Stimulated activated CD8-positive, alpha-beta memory T cell treated with anti-CD3 and anti-CD28 coated beads, Interleukin-4, amount 100 ng/mL, for 4 hours (primary cell): ENCODE measurements at places on chromosomes 6 and 20.

GRCh38 chr6:116533233-116533957, 12.1 kb downstream of the TRAPPC3L start:
- DNase-seq, result no peak

DNA sequence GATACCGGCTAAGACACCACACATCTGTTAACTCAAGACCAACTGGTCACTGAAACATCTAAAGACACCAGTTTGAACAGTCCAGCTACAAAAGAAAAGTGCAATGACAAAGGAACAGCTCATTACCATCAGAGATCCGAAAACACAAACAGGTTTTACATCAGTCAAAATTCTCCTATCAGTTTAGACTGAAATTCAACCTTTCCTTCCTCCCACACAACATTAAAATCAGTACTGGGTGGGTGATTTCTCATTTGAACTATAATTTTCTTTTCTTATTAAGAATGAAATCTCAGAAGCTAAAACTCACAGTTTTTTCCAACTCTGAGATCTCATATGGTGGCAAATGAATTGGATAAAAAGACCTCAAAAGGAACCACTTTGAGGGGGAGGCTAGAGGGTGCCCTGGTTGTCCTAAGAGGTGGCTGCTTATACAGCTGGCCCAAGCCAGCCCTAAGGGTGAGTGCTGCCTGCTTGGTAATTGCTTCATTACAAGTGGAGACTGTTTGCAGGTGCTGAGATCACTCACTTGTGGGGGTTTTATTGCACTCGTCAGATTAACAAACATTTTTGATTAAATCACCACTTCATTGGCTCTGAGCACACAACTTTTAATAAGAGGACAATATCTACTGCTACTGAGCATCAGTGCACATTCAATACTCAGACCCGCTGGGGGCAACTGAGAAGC, 4.3 kb downstream of the CCDC167 start:
- no peak for DNase-seq

GRCh38 chr20:13294522-13294921, 73.4 kb downstream of the ISM1 start:
- DNase-seq, result no peak

GRCh38 chr6:149963212-149963461, 606 bp upstream of the ULBP1 start:
- no peak for DNase-seq

- DNase-seq, result peak; percentile 0
Observed at GRCh38 chr6:26501482-26501986, 1.4 kb downstream of the BTN1A1 start.

GRCh38 chr6:5566718-5567117, 305.4 kb downstream of the FARS2 start:
- no peak for DNase-seq

GRCh38 chr6:16352258-16352635, 113.9 kb downstream of the GMPR start:
- no peak for DNase-seq

DNA sequence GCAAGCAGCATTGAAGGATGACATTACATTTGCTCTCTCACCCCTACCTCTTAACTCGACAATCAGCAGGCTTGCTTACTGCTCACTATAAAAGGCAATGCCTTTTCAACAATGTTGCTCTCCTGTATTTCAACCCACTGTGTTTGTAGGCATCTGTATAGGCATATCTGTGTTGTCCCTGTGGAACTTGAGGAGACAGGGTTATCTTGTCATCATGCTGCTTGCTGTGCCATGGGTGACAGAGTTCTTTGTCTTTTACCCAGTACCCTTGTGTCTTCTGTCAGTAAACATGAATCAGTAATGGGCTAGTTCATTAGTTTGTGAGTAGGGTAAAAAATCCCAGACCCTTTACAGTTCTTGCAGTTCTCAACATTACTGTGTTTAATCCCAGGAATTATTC, 25.2 kb downstream of the PHF3 start:
- no peak for DNase-seq

DNA sequence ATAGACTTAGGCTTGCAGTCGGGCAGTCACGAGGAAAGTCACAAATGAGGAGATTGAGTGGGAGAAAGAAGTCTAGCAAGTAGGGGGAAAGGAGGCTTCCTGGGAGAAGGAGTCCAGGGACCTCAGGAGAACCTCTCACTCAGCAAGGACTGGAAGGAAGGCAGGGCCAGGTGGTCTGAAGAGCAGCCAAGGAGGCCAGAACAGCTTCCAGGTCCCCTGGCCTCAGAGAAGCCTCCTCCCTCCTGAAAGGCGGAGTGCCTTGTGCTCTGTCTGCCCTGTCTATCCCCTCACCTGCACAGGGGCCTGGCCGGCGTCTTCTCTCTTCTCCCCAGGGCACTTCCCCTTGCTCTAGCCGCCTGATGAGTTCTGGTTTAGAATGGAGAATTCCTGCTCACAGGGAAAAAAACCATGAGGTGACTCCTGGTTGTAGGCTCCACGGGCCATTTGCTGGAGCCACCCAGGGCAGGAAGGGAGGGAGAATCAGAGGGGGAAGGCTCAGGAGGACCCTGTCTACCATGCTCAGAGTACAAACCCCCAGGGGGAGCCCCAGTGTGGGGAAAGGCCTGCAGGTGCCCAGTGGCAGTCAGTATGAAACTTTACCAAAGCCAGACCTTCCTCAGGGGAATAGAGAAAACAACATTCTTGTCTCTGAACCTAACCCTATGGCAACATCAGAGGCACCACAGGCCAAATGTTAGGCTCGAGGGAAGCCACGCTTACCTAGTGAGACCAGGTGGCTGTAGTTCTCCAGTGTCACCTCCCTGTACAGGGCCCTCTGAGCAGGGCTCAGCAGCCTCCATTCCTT, 11.2 kb downstream of the ZNF337 start:
- DNase-seq, result no peak

- DNase-seq, result no peak
Observed at GRCh38 chr20:58094698-58095097, 133.8 kb downstream of the ANKRD60 start.

DNA sequence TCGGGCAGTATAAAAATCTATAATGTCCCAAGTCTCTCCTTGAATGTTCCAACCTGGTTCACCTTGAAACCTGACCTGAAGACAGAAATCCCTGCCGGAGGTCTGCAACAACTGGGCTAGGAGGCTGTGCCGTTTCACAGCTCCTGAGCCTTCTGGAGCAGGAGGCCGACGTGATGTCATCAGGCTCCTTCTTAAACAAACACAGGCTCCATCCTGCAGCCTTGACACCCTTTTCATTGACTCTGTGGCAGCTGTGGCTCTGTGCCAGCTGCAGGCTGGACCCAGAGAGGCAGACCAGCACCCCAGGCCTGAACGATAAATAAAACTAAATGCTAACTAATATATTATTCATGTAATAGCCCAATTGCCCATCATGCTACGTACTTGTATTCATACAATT, 483.9 kb downstream of the CD83 start:
- DNase-seq, result no peak

DNA sequence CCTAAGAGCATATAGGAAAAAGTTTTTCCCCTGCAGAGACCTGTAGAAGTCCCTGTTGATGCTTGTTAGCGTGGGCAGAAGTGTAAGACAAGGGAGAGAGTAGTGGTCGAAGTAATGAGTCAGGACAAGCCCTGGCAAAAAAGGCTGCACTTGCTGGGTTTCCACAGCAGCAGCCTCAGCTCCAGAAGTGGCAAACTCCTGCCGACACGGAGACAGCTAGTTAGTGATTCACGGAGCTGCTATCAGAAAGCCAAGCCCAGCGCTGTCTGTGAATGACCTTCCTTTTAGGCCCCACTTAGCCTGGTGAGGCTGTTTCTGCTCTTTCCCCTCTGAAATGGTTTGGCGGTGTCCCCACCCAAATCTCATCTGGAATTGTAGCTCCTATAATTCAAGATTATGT, 109.1 kb downstream of the FAM50B start:
- DNase-seq, result no peak

DNA sequence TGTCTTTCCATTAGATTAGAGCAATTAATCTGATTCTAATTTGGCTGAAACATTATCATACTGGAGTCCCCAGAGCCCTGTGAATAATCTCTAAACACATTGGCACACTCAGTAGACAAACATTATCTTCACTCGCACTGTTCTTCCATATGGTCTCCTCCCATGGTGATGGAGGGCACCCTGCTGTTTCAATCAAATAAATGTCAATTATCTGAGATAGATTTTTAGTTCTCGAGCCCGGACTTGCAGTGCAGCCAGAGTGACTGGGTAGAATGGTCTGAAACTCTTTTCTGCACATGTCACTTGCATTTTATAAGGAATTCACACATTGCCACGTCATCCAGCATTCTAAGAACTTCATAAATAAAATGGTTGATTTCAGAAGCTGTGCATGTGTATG, 90.6 kb upstream of the MAP3K7 start:
- DNase-seq, result no peak

DNA sequence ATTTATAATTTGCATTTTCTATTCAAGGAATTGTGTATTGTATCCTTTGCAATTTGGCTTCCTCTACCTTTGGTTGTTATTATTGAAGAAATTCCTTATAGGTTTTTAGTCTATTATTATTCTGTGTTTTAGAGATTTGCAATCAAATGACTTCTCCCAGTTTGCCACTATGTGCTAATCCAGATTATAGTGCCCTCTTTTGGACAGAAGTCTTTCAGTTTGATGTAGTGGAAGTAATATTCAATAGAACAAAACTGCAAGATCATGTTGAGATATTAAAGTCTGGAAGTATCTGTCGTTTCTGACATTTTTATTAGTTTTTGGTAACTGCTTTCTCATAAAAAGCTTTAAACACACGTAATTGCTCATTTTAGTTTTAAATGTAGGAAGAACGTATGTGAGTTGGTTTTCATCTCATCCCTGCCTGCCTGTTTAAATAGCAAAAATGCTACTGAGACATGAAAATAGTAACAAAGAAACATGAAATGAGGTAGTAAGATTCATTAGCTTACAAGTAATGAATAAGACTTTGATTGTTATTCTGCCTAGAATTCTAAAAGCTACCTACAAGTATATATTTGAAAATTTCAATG, 72.8 kb downstream of the RTN4IP1 start:
- DNase-seq, result no peak

- no peak for DNase-seq
Observed at GRCh38 chr20:1422753-1423152, 29.9 kb upstream of the FKBP1A start.

GRCh38 chr6:108497883-108498282, 62.8 kb upstream of the FOXO3 start:
- DNase-seq, result no peak

DNA sequence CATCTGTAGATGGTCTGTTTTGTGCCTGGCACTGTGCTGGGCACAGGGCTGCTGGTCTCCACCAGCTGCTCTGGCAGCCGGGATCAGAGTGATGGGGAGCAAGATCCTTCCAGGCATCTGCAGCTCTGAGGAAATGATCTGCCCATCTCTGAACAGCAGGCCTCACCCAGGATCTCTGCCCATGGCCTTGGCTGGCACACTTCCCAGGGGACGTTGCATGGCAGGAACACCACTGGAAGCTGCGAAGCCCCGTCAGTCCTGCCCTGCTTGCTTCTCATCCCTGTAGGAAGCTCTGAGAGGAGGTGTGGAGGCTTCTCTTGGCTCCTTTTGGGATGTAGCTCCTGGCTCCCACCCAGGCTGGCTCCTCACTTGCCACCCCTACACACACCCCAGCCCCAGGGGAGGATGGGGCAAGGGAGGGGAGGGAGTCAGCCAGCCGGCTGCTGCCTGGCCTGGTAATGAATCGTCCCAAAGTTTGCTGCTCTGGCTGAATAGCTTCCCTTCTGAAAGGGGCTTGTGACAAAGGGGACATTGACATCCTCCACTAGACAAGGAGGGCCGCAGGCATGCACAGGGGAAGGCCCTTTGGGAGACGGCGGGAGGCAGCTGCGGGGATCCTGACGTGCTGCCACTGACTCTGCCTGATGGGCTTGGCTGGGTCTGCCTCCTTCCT, 108.9 kb downstream of the VEGFA start:
- DNase-seq, result no peak

DNA sequence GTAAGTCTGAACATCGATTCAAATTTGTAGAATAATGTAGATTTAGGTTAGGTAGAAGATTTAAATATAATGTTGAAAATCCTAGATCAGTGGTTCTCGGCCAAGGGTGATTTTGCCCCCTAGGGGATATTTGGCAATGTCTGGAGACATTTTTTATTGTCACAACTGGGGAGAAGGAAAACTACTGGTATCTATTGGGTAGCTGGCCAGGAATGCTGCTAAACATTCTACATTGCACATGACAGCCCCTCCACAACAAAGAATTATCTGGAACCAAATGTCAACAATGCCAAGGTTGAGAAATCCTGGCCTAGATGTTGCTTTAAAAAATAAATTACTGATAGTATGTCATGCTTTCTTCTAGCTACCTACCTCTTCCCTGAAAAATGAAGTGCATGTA, 76.1 kb downstream of the HIVEP2 start:
- no peak for DNase-seq

DNA sequence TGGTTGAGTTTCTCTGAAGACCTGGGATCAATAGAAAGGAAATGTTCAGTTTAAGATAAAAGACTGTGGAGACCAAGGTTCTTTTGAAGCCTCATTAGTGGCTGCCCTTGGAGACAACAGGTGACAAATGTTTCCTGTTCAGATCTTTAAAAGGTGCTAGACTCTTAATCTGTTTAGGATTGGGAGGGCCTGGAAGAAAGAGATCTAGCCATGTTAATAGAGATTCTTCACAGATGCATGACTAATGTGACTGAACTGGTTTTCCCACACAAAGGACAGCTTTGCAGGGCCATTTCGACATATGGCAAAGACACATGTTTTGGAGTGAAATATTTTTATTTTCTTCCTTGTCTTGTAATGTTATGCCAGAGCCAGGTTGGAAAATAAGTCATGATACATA, 82.2 kb downstream of the WDR27 start:
- DNase-seq, result no peak

DNA sequence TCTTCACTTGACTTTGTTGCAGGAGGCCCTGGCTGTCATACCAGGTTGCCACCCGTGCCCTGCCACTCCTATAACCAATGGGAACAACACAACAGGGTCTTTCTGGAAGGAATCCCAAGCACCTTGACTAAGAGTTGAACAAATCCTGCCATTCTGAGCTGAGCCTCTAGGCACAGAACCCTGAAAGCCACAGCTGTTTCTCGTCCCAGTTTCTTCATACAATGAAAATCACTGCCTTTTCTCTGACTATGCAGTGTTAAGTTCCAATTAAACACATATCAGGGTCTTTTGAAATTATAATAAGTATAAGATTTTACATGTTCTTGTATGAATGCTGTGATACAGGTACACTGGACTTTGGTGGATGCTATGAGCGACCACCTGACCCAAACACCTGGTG, 54.4 kb downstream of the RIPOR2 start:
- DNase-seq, result no peak

GRCh38 chr6:31908791-31909190, 6.9 kb upstream of the ZBTB12 start:
- no peak for DNase-seq

DNA sequence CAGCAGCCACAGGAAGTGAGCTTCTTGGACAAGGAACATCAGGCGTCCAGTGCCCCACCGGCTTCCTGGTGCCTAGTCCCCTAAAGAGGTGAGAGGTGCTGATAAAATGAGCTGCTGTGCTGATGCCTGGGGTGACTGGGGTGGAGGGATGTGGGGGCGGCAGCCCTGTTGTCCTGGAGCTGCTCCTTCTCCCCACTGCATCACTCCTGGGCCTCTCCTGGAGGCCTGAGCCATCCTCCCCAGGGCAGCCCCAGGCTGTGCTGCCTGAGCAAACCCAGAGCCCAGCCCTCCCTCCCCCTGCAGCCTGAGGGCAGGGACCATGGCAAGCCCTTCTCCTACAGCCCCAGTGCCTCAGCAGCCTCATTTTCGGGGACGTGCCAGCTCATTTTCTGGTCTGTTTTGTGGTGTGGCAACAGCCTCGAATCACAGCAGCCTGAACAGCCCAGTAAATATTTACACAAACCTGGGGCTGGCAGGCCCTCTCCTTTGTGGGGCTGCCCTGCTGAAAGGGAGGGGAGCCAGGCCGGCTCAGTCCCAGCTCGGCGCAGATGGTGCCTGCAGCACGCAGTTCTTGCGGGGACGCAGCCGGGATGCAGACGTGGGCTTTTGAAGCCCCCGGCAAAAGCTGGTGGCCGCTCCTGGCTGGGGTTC, 259.9 kb downstream of the DLL1 start:
- no peak for DNase-seq
